ENCODE measurements at places on chromosomes 6 and 20. TPM values are rescaled to one million over a fixed set of nuclear protein-coding genes. Genes with fewer than 3 reads are reported as not detected.
A peak's percentile ranks its signal among the peaks of the same experiment; 100 is the strongest.

Gene TRIM31
- total RNA-seq = not detected

Gene NUS1
- total RNA-seq = 11.8 TPM

Gene RUNX2
- 3.1 TPM for total RNA-seq

Gene PPP1R11
- 16.7 TPM for total RNA-seq

- no peaks in the 10 kb centered on the region for H3K27me3 ChIP-seq
- no peak for DNase-seq
- H3K4me1 ChIP-seq = no peaks in the 10 kb centered on the region
- H3K27ac ChIP-seq = no peak overlapping the region
These were observed 42.2 kb upstream of the COL10A1 start for GRCh38 chr6:116168148-116168547.

DNA sequence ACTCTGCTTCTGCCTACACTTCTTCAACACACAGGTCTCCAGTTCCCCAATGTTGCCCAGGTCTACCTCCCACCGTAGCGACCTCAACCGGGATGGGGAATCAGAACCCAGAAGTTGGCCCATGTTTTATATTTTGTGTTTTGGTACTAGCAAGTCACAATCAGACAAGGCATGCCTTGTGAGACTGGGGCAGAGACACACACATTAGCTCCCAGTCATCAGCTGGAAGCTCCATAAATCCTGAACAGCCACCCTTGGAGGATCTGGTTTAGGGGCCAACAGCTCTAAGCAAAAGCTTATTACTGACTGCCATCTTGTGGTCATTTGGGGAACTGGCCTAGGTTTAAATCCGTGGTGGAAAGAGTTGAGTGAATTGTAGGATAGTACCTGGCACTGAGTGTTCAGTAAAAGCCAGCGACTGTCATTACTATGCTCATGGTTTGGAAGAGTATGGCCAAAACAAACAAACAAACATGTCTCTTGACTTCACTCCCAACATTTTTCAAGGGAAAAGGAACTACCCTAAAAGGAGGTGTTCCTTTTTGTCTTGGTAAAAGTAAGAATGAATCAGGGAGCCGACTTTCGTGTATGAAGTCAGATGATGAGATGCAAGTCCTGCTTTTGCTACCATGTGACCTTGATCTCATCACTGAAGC is 40.5 kb downstream of the PIM1 start:
- no peaks in the 10 kb centered on the region for H3K36me3 ChIP-seq
- H3K27me3 ChIP-seq = no peaks in the 10 kb centered on the region
- no peak overlapping the region for H3K27ac ChIP-seq
- DNase-seq = peak; percentile 85
- H3K4me3 ChIP-seq = no peak overlapping the region

DNA sequence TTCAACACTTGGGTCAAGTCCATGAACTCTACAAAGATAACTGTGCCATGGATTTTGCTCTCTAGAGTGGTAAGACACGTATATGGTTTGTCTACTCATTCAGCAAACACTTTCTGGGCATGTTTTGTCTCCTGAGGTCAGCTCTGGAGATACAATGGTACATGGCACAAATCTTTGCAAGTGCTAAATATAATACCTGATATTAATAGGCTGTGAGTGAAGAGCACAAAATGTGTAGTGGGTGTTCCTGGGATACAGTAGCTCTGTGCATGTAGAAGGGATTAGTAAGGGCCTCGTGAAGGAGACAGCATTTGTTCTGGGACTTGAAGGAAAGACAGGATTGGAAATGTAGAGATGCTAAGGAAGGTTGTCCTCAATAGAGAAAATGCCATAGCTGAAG is 360.9 kb downstream of the BCKDHB start:
- no peak overlapping the region for H3K4me3 ChIP-seq
- no peak overlapping the region for H3K27ac ChIP-seq
- H3K4me1 ChIP-seq = no peaks in the 10 kb centered on the region
- H3K27me3 ChIP-seq = no peaks in the 10 kb centered on the region
- no peaks in the 10 kb centered on the region for H3K36me3 ChIP-seq

- H3K27me3 ChIP-seq = no peaks in the 10 kb centered on the region
- H3K36me3 ChIP-seq = no peaks in the 10 kb centered on the region
- DNase-seq = no peak
- H3K4me1 ChIP-seq = peaks cover 4% of the 10 kb centered on the region
These were observed 57.2 kb upstream of the HFE start for GRCh38 chr6:26029857-26030653.

GRCh38 chr6:109896341-109896740 is 81.8 kb upstream of the GPR6 start:
- no peak overlapping the region for H3K4me3 ChIP-seq
- H3K27me3 ChIP-seq = peaks cover 4% of the 10 kb centered on the region
- H3K4me1 ChIP-seq = no peaks in the 10 kb centered on the region
- H3K36me3 ChIP-seq = no peaks in the 10 kb centered on the region

DNA sequence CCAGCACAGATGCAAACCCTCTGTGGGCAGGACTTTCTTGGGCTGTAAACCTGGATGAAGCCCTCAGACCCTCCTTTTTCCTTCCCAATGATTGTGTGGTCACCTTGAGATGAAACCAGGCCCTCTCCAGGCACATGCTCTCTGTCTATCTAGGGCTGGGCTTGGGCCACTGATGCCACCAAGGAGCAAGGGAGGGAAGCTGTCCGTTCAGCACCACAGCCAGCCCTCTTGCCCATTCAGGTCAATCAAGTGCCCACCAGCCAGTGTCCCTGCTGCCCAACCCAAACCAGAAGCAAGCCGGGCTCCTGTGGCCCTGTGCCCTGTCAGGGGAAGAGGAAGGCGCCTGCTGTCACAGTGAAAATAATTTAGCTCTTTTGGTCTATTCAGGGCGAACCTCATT is 8.0 kb downstream of the STMN3 start:
- DNase-seq = no peak
- no peak overlapping the region for H3K27ac ChIP-seq
- H3K27me3 ChIP-seq = no peaks in the 10 kb centered on the region

DNA sequence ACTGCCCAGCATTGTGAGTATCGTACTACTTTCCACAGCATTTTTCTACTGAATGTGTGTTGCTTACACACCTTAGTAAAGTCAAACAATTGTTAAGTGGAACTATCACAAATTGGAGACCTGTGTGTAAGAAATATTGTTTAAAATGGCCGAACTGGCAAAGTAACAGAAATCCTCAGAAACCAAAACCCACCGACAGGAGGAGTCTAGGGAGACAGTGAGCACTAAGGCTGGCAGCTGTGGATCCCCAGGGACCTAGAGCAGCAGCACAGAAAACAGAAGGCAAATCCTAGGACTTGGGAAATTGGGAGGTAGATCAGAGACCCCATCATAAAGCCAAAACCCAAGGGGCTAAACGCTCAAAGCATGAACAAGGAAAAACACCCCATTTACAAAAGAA is 69.9 kb downstream of the SESN1 start:
- no peak overlapping the region for H3K27ac ChIP-seq
- peak; percentile 2 for DNase-seq
- H3K27me3 ChIP-seq = no peaks in the 10 kb centered on the region
- H3K4me3 ChIP-seq = no peak overlapping the region

DNA sequence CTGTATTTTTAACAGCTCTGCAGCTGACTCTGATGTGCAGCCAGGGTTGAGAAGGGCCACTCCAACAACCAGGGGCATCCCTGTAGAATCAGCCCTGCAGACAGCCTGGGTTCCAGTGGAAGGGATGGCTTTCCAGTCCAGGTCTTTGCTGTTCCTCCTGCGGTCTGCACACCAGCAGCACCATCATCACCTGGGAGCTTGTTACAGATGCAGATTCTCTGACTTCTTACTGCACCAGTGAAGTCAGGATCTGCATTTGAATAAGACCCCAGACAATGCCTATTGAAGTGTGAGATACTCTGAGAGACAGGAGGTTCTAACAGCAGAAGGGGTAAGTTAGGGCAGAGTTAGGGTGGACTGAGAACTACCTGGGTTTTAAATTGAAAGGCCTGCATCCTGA is 151.3 kb downstream of the F13A1 start:
- H3K4me3 ChIP-seq = no peak overlapping the region
- no peak for DNase-seq
- H3K27ac ChIP-seq = no peak overlapping the region
- no peaks in the 10 kb centered on the region for H3K36me3 ChIP-seq
- H3K4me1 ChIP-seq = no peaks in the 10 kb centered on the region
- no peaks in the 10 kb centered on the region for H3K27me3 ChIP-seq

GRCh38 chr6:136701045-136701444 is 91.2 kb downstream of the MAP3K5 start:
- DNase-seq = no peak
- no peaks in the 10 kb centered on the region for H3K27me3 ChIP-seq
- H3K27ac ChIP-seq = no peak overlapping the region

DNA sequence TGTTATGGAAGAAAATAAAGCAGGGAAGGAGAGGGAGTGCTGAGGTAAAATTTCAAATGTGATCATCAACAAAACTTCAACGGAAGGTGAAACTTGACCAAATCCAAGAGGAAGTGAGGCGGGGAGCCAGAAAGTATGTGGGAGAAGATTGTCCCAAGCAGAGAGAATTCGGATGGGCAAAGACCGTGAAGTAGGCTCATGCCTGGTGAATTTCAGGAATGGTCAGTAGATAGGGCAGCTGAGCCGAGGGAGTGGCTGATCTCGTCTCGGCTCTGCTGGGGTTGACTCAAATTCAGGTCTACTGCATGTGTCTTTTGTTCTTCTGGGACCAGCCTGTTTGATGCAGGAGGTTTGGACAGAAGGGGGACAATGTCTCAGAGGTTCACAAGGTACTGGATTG is 7.0 kb upstream of the CSNK2A1 start:
- no peak for DNase-seq
- no peak overlapping the region for H3K4me3 ChIP-seq
- peaks cover 28% of the 10 kb centered on the region for H3K27me3 ChIP-seq
- H3K4me1 ChIP-seq = no peaks in the 10 kb centered on the region

DNA sequence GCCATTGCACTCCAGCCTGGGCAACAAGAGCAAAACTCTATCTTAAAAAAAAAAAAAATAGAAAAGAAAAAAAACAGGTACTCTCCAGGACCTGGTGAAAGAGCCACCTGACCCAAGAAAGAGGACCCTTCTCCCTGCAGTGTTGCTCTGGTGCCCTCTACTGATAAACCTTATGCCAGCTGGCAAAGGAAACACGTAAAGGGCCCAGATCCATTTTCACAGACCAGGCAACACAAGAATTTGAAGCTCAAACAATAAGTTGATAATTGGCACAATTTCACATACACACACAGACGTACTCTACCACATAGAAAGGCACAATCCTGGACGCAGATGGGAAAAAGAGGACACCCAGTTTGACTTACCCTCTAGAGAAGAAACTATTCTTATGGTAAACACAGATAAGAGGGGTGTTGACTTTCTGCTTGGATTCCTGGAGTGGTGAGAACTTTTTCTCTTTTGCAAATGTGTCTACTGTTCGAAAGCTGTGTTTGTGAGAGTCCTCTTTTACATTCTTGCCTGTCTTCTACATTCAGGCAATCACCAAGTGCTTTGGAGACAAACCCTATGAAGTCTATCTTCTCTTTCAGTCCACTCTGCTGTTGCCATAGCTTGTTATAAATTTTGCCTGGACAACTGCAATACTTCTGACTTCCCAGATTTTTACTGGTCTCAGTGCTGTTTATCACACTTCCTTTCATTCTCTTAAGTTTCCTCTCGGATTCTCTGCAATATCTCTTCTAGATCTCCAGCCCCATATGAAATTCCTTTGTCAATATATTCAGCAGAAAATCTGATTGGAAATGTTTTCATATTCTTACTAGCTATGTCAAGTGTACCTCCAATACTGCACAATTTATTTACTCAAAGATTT is 6.4 kb upstream of the SNRPB start:
- no peak overlapping the region for H3K4me3 ChIP-seq
- no peak for DNase-seq
- no peaks in the 10 kb centered on the region for H3K4me1 ChIP-seq
- peaks cover 7% of the 10 kb centered on the region for H3K36me3 ChIP-seq
- H3K27ac ChIP-seq = no peak overlapping the region

DNA sequence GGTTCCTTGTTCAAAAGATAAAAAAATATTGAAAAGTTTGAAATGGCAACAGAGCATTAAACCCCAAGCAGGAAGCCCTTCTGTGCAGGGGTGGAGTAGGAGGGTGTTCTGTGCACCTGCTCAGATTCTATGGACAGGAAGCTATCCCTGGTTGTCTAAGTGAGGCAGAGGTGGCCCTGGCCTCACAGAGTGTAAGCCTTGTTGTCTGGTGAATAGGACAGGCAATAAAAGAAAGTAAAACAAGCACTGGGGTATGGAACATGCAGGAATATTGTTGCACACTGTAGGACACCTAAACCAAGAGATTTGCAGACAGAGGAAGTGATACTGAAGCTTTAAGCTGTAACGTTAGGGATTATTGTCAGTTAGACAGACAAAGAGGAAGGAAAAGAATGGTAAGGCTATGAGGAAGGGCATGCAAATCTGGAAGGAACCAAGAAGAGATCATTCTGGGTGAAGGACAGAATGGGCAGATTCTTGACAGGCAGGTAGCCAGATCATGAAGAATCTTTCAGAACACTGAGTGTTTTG is 66.8 kb downstream of the TBC1D7 start:
- H3K27ac ChIP-seq = no peak overlapping the region
- no peak overlapping the region for H3K4me3 ChIP-seq
- no peaks in the 10 kb centered on the region for H3K36me3 ChIP-seq
- DNase-seq = no peak

DNA sequence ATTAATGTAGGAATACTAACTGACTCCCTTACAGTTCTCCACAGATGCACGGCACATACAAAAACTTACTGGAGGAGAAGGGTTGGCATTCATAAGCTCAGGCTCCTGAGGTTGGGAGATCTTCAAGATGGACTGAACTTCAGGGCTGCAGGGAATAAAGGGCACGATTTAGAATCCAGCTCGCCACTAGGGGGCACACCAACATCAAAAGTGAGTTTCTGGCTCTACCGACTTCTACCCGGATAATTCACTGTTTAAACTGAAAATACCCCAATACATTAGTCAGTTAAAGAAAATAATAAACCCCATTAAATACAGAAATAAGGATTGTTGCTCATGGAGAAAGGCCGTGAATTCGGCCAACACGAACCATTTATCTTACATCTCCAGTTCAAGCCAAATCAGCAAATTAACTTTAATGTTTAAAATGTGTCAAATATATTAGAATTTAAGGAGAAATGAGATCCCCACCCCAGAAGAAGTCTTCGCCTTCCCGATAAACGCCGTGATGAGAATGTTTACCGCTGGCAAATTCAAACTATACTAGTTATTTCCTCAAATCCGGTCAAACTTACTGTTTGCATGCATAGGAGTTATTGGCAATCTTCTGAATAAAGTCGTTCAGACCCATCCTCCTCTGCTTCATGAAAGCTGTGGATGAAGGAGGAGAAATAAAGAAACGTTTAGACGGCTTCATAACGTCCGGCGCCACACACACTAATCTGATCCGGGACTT is 121.7 kb upstream of the SLC2A12 start:
- peaks cover 11% of the 10 kb centered on the region for H3K4me1 ChIP-seq
- peak overlapping the region; percentile 62 for H3K4me3 ChIP-seq
- peak; percentile 83 for DNase-seq
- peak overlapping the region; percentile 76 for H3K27ac ChIP-seq

DNA sequence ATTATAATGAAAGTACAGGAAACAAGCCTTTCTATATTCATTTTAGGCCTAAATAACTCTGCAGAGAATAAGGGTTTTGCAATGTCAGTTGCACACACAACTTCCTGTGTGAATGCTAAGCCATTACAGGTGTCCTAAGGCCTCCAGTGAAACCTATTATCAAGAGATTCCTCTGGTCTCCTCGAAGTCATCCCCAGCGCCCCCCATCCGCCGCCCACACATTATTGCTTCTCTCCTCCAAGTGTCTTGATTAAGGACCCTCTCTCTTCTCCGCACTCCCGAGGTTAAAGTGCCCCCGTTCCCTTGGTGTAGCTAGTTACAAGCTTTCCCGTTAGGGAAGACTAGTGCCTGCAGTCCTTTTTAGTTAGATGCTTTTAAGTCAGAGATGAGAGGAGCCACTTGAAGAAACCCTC is 1.3 kb downstream of the HIVEP2 start:
- peak overlapping the region; percentile 74 for H3K4me3 ChIP-seq
- H3K4me1 ChIP-seq = peaks cover 8% of the 10 kb centered on the region
- peak; percentile 48 for DNase-seq

Data from IMR-90 (cell line).